ENCODE measurements at places on chromosomes 3 and 15.

GRCh38 chr3:148343416-148343815 lies 354.3 kb upstream of the AGTR1 start:
- DNase-seq = no peak

GRCh38 chr15:73226093-73226814 lies 142.5 kb downstream of the HCN4 start:
- DNase-seq = peak; percentile 20

GRCh38 chr3:52298149-52299098 lies 10.8 kb downstream of the GLYCTK start:
- DNase-seq = no peak

GRCh38 chr3:135099734-135100355 lies 304.8 kb downstream of the EPHB1 start:
- DNase-seq = no peak

DNA sequence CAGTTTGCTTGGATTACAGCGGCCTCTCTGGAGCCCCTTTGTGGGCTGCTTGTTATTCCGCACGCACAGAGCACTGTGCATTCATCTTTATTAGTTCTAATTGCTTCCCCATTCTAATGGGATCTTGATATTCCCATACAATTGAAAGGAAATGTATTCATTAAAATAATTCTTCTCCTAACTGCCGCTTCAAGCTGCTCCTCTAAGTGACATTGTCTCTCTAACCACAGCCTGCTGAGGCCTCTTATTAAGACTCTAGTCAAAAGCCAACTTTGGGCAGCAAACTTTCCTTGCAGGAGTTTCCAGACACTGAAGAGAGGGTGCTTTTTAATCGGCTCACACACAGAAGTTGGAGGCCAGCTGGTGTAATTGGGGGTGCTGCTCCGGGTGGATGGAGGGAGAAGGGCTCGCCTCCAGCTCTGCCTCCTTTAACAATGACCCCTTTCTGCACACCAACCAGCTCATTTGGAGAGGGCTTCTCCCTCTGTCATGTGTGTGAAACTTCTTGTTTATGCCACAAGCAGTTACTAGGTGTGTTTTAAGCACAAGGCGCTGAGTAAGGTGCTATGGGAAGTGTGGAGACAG lies 5.6 kb upstream of the MAGEF1 start:
- peak; percentile 47 for DNase-seq

Measured in femur (tissue), 1 donor.